Naive thymus-derived CD8-positive, alpha-beta T cell (primary cell): ENCODE measurements at places on chromosomes 6 and 20.

DNA sequence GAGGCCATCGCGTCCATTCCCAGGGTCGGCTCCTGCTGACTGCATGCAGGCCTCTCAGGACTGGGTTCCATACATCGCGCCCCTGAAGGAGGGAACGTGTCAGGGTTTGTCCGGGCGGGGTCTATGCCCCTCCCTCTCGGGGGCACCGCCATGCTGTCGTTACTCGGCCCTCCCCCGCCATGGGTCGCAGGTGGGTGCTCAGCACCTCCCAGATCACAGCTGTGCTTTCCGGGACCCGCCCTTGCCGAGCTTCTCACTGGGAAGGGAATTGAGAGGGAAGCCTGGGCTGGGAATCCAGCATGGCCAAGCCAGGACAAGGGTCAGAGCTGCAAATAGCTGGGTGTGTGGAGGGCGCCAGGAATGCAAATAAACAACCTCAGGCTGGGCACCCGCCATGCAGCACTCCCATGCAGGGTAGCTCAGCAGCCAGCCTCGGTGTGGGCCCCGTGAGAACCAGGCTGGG is at the start of gene FRMD1:
TSS of gene FRMD1 (minus strand) at position 270 of the 463 bp plus-strand sequence. CDS start at position 152, 118 bp downstream.
- no peak for DNase-seq

DNA sequence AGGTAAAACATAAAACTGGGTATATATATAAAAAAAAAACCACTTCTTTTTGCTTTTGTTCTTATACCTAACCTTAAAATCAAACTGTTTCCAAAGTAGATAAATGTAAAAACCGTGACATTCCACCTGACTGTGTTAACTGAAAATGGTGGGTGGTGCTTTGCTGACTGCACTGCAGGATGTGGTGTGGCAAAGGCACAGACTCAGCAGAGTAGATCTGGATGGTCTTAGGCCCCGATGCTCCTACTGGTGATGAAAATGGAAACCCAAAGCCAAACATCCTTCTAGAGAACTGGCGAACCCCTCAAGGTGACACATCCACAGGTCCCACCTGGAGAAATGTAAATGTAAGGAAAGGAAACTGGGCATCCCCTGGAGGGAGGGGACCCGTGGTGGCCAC is 8.9 kb downstream of the TGIF2 start:
- peak; percentile 36 for DNase-seq

DNA sequence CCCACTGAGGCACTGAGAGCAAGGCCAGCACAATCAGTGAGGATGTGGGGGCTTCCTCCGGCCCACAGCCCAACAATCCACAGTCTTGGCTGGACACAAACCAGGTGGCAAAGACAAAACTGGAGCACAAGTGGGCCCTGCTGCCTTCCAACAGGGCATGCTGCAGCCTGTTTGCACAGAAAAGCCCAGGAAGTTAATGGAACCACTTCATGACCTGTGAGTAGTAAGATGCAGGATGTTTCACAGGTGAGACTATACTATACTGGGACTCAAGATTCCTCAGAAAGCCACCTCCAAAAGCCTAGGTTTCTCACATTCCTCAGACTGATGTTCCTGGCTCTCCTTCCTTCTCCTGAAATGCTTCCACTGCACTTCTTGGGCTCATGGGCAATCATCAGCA is 235.5 kb downstream of the KIF16B start:
- DNase-seq: no peak

GRCh38 chr6:75550544-75551167 is 51.0 kb upstream of the SENP6 start:
- no peak for DNase-seq

- no peak for DNase-seq
These were observed 163.5 kb upstream of the GJE1 start for GRCh38 chr6:141969201-141969600.
